GM23248 (cell line): ENCODE measurements at places on chromosomes 16 and 17.

DNA sequence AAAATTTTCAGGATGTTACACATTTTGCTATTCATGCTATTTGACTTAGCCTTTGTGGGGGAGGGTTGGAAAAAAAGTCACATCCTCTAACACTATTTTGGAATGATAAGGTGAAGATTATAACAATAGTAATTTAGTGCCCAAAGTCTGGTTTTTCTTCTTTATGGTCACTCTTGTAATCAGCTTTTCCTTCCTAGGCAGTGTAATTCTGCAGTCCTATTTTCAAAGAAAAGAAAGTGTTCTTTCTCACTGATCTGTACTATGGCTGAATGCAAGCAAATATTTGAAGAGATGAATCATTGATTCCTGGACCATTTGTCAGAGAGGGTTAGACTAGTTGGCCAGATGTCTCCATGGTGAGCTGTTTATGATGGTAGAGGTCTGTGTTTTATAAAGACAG, 8.4 kb downstream of the RSPRY1 start:
- DNase-seq = peak; percentile 94

GRCh38 chr17:5759501-5759925, 175.2 kb upstream of the NLRP1 start:
- DNase-seq = no peak

DNA sequence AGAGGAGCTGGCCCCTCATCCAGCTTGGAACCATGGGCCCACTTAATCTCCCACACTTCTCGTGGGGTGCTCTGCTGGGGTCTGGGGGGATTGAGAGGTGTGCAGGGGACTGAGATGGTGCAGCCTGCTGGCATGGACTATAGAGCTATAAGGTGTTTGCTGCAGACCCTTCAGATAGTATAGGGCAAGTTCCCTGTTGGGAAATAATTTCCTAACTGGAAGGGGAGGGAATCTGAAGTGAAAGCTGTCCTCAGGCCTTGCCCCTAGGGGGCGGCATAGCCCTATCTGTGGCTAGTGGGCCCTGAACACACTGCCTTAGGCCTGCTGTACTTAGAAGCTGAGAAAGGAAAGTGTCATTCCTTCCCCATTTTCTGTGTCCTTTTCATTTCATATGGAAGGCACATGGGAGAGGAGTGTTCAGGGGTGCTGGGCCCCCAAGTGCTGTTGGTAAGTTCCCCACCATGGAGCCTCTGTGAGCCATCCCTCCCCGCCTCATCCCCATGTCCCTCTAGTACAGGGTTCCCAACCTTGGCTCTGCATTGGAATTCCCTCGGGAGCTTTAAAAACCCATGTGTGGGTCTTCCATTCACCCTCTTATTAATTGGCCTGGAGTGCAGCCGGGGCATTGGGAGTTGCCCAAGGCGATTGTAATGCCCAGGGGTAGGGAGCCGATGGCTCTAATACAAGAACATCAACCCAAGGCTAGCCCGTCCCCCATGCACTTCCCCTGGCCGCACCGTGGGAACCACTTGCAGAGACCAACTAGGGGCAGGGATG, 19.7 kb downstream of the GOSR2 start:
- DNase-seq = peak; percentile 84

- no peak for DNase-seq
These were observed 16.0 kb downstream of the BAHCC1 start for GRCh38 chr17:81411305-81411704.

GRCh38 chr17:70767102-70767701, 597.9 kb downstream of the KCNJ2 start:
- DNase-seq = peak; percentile 61

DNA sequence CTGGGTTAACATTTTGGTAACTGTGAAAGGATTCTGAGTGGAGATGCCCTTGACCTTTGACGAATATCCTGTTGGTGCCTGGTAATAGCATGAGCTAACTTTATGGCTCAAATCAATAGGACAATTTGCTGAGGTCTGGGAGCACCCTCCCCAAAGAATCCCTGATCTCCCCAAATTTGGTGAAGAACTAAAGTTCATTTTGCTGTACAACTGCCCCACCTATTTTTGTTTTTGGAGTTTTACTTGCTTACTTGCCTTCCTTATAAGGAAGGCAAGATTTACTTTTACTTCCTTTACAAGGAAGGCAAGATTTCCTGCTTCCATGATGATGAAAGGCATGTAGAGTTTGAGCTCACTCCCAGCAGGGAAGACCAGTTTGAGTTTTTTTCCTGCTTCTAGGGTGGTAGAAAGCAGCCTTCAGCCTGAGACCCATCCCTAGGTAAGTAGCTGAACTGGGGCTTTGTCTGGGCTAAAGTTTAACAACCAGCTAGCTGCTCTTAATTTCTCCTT, 2.8 kb downstream of the KRTAP4-9 start:
- no peak for DNase-seq
